Panc1 (cell line): ENCODE measurements at places on chromosomes 7 and 10.

DNA sequence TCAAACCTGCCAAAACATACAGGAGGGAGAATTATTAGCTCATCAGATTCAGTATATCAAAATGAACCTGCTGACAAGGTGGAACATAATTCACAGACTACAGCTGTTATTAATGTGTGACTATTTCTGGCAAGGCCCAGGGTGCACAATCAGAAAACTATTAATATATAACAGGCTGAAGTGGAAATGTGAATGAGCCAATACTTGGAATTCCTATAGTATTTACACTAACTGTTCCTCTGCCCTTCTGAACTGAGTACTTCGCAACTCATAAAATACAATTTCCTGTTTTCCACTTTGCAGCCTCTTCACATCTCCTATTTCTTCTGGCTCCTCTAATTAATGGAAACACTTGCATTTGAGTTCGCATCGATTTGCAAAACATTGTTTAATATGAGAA is 330.8 kb downstream of the DPP6 start:
- H3K27ac ChIP-seq, result no peak overlapping the region
- H3K4me3 ChIP-seq, result no peak overlapping the region
- H3K36me3 ChIP-seq, result no peaks in the 10 kb centered on the region
- no peak for DNase-seq
- no peaks in the 10 kb centered on the region for H3K4me1 ChIP-seq
- H3K27me3 ChIP-seq, result no peaks in the 10 kb centered on the region

- no peaks in the 10 kb centered on the region for H3K27me3 ChIP-seq
- H3K36me3 ChIP-seq, result no peaks in the 10 kb centered on the region
- no peak for DNase-seq
- no peak overlapping the region for H3K4me3 ChIP-seq
These were observed 25.2 kb downstream of the TMEM270 start for GRCh38 chr7:73885975-73886798.

GRCh38 chr7:48312151-48312550 is 140.9 kb downstream of the ABCA13 start:
- no peaks in the 10 kb centered on the region for H3K27me3 ChIP-seq
- no peak for DNase-seq
- no peaks in the 10 kb centered on the region for H3K4me1 ChIP-seq
- H3K27ac ChIP-seq, result no peak overlapping the region

DNA sequence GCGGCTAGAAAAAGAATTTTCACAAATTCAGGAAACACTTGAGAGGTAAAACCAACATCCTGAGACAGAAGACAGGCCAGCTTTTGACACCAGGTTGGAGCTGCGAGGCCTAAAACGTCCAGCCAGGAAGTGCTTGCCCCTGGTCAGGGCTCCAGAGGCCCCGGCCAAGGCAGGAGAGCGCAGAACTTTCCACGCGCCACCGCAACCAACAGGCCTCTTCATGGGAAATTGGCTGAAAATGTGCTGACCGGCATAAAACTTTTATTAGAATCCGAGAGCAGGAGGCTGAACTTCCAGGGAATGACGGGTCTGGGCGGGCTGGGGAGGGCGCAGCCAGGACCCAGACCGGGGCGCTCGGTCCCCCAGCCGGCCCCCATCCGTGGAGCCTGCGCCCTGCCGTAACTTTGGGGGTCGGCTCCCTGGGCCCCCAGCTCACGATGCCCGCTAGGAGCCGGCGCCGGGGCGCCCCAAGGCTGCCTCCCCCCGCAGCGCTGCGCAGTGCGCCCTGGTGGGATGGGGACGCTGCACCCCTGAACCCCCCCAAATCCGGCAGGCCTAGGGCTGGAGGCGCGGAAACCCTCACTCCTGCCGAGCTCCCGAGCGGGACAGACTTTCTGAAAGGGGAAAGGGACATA is 414.0 kb upstream of the MKI67 start:
- H3K4me3 ChIP-seq, result no peak overlapping the region
- no peaks in the 10 kb centered on the region; the same call in 1 of the 2 replicates for H3K4me1 ChIP-seq
- H3K27ac ChIP-seq, result no peak overlapping the region
- peaks cover 51% of the 10 kb centered on the region for H3K27me3 ChIP-seq

DNA sequence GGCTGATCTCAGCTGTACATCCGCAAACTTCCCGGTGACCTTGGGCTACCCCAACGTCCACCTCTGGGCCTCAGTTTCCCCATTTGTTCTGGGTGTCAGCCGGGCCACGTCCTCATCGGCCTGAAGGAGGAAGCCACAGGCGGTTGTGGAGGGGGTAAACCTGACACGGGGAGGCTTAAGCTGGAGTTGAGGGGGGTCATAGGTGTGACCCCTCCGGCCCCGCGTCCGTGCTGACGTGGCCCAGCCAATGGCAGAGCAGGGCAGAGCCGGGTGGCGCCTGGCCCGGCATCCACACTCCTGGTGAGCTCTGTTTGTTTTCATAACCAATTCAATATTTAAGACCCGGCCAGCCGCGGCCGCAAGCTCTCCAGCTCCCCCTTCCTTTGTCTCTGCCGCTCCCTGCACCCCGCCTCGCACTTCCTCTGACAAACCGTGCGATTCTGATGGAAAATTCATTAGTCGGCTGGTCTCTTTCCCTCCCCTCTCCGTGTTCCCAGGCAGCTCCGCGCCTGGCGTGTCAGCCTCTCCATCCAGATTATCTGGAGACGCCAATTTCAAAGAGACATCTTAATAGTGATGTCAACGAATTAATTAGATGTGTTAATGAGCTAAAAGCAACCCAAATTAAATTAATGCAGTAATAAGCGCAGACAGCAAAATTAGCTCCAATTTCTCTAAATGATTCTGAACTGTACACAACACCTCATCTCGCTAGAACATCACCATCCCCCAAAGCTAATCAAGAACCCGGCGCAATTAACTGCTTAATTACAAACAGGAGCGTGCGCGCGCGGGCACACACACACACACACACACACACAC is 55.4 kb downstream of the MICALL2 start:
- H3K4me3 ChIP-seq, result peak overlapping the region; percentile 40
- DNase-seq, result no peak
- peaks cover 12% of the 10 kb centered on the region for H3K4me1 ChIP-seq
- peaks cover 8% of the 10 kb centered on the region for H3K27me3 ChIP-seq
- H3K36me3 ChIP-seq, result no peaks in the 10 kb centered on the region

- peak overlapping the region; percentile 63 for H3K27ac ChIP-seq
- H3K4me3 ChIP-seq, result no peak overlapping the region
- no peak for DNase-seq
- peaks cover 11% of the 10 kb centered on the region; the same call in 1 of the 2 replicates for H3K4me1 ChIP-seq
- H3K36me3 ChIP-seq, result no peaks in the 10 kb centered on the region
- no peaks in the 10 kb centered on the region for H3K27me3 ChIP-seq
These were observed 39.3 kb upstream of the RSU1 start for GRCh38 chr10:16856567-16856966.

DNA sequence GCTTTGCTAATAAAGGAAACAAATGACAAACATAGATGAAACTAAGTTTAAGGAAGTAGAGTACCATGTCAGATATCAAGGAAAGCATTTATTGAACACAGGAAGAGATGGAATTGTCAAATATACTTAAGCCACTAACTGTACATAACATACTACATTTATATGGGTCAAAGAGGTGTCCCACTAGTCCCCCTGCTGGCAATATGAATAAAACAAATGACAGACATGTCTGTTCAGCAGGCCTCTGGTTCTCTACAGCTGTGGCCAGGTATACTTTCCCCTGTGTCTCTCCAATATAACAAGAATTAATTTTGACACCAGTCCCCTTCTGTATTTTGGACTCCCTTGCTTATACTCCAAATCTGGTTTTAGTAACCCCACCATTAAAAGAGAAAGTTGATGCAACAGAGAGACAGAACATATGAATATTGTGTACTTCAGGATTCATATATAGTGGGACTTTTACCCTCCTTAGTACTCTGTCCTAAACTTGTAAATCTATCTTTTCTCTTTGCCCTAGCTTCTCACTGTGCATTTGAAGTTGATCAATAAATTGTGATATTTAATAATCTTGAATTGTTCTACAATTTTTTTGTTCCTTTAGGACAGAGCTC is 42.9 kb downstream of the CD36 start:
- H3K27ac ChIP-seq, result no peak overlapping the region
- no peaks in the 10 kb centered on the region for H3K4me1 ChIP-seq
- H3K4me3 ChIP-seq, result no peak overlapping the region
- H3K36me3 ChIP-seq, result no peaks in the 10 kb centered on the region

- H3K36me3 ChIP-seq, result no peaks in the 10 kb centered on the region
- peaks cover 21% of the 10 kb centered on the region for H3K27me3 ChIP-seq
- no peak overlapping the region for H3K27ac ChIP-seq
- no peaks in the 10 kb centered on the region for H3K4me1 ChIP-seq
These were observed 47.9 kb downstream of the MKI67 start for GRCh38 chr10:128078136-128078969.

DNA sequence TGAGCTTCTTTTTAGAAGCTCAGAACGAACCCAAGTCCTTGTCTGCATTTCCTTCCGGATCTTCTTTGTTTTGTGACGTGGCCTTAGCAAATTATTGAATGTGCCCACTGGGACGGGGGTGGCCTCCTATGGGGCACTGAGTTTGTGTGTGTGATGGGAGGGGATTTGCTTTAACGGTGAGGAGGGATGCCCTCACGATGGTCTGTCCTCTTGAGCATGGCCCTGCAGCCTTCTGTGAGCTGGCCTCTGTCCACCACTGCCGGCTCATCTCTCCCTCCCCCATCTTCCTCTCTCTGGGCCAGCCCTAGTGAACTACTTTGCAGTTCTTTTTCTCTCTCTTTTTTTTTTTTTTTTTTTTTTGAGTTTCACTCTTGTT is 62.9 kb upstream of the MKRN1 start:
- H3K4me3 ChIP-seq, result no peak overlapping the region; the same call in 1 of the 2 replicates
- H3K27ac ChIP-seq, result peak overlapping the region; percentile 17; the same call in 1 of the 2 replicates
- no peak for DNase-seq
- H3K27me3 ChIP-seq, result no peaks in the 10 kb centered on the region
